ENCODE measurements at places on chromosomes 5 and 9.

- DNase-seq, result no peak
Observed at GRCh38 chr5:36689225-36689624, 82.8 kb downstream of the SLC1A3 start.

GRCh38 chr5:106522296-106522695, 1148.4 kb downstream of the EFNA5 start:
- no peak for DNase-seq

DNA sequence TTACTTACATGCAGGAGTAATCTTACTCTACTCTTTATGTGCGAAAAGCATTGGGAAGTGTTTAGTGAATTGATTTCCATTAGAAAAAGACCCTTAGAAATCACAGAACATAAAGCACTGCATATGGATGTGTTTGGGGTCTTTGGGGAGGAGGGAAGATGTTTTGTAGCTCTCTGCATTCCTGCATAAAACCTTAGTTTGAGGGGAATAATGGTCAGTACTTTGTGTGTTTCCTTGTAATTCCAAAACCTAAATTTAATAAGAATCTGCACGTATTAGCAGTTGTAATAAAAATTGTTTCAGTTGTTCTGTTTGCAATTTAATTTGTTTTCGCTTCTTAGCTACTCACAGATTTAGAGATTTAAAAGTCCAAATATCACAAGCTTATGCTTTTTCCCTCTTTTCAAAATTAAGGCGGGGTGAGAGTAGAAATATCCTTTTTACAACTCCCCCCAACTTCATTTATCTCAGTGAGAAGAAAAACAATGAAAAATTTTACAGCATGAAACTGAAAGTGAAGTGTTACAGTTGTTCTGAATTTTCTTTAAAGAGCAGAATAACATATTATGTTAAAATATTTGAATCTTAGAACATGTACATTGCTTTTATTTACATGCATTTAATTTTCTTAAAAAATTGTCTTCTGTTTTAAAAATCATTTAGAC, 143.8 kb downstream of the SMARCA2 start:
- no peak for DNase-seq

DNA sequence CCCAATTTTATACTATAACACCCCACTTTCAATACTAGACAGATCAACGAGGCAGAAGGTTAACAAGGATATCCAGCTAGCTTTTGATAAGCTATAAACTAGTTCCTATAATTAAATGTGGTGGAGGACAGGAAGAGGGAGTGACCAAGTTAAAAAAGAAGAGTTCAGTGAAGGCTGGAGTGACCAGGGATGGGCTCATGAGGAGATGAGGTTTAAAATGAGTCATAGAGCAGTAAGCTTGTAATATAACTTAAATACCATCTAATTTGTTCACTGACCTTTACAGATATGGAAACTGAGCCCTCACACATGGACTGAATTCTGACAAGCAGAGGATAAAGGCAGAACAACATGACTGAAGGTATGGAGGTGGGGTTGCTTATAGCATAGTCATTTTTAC, 284.5 kb downstream of the SPATA31D1 start:
- no peak for DNase-seq

DNA sequence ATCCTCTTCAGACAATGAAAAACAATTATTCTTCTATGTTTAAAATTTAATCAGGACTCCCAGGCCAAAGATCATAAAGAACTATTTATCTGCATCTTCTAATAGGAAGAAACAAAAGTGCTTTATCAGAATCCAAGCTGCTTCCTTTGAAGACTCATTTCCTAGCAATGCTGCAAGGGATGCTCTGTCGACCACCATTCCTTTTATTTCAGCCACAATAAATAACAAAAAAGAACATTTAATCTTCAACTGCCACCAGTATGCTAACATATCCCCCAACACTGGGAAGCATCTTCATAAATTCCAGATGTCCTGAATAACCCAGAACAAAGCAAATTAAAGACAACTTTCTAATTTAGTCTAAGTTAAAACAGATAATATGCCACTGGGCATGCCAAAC, 68.7 kb downstream of the PKD2L2 start:
- DNase-seq, result no peak

GRCh38 chr5:116242343-116242742, 157.5 kb downstream of the COMMD10 start:
- DNase-seq, result no peak

DNA sequence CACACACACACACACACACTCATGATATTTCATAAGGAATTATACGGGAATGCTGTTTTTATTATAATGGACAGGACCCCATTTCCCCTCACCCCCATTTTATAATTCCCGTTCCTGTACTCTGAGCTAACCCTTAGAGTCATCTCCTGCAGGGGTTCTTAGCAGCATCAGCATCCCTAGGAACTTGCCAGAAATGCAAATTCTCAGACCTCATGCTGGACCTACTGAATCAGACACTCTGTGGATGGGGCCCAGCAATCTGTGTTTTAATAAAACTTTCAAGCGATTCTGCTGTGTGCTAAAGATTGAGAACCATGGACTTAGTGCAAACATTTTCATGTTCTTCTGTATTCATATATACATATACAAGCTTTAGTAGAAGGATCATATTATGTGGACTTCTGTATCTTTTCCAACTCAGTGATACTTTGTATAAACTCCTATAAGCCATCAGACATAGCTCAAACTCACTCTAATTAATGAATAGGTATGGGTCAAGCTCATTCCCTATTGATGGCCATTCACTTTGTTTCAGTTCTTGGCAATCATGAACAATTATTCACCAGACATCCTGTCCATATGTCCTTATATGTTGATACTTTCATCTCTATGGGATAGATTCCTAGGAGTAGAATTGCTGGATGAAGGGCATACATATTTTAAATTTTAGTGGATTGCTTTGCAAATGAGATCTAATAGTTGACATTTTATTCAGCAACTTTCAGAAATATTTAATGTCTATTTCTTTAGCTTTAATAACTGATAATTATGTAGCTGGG, 65.5 kb downstream of the ARHGEF28 start:
- no peak for DNase-seq

DNA sequence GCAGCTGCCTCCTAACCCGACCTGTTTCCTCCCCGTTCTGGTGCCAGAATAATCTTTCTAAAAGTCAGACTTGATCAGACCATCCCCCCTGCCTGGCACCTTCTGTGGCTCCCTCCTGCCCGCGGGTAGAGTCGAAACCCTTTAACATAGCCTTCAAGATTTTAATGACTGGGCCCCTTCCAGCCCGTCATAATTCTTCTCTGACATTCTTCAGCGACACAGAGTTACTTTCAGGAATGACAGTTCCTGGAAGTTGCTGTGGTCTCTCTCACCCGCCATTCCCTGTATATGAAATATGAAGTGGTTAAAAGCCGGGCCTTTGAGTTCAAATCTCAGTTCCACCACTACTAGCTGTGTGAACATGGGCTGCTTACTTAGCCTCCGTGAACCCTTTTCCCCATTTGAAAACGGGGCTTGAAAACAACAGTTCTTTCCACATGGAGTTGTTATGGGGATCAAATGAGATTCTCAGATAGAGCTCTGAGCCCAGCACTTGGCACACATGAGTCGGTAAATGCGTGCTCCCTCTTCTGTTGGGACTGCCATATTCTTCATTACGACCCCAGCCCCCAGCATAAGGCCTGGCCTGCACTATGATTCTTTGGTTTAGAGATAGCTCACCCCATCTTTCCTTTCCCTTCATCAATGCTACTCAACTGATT, 737 bp downstream of the NANS start:
- DNase-seq, result no peak

- no peak for DNase-seq
Observed at GRCh38 chr5:39352170-39352569, 12.1 kb downstream of the C9 start.

GRCh38 chr5:139808481-139809330, 13.1 kb downstream of the PSD2 start:
- DNase-seq, result no peak

- DNase-seq, result no peak
Observed at GRCh38 chr9:131237291-131237690, 39.0 kb downstream of the FAM78A start.

DNA sequence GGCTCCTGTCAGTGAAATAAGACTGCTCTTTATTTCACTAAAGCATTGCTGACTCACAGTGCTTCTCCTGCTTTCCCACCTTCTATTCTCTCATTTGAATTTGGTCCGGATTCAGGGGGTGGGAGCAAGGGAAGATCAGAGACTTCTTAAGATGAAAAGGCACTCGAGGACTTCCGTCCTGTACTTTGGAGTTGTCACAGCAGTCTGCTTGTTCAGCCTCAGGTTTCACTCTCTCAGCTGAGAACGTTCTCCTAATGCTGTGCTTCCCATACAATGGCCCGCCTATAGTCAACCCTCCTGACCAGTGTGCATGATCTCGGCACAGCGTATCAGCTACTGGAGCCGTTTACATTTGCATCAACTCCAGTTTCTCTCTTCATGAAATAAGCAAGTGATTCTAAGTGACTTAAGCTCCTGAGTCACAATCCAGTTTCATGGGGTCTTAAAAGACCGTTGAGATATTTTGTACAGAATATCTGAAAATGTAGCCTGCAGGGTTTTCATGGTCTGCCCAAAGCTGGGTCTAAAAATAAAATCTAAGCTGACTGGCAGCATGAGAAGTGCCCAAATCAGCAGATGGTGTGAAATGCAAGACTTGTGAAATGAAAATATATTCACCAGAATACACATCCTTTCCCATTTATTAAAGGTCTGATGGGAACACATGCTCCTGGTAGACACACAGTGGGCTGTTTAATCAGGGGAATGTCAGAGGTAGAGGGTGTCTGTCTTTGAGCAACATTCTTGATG, 145.0 kb downstream of the ADCY2 start:
- DNase-seq, result no peak

DNA sequence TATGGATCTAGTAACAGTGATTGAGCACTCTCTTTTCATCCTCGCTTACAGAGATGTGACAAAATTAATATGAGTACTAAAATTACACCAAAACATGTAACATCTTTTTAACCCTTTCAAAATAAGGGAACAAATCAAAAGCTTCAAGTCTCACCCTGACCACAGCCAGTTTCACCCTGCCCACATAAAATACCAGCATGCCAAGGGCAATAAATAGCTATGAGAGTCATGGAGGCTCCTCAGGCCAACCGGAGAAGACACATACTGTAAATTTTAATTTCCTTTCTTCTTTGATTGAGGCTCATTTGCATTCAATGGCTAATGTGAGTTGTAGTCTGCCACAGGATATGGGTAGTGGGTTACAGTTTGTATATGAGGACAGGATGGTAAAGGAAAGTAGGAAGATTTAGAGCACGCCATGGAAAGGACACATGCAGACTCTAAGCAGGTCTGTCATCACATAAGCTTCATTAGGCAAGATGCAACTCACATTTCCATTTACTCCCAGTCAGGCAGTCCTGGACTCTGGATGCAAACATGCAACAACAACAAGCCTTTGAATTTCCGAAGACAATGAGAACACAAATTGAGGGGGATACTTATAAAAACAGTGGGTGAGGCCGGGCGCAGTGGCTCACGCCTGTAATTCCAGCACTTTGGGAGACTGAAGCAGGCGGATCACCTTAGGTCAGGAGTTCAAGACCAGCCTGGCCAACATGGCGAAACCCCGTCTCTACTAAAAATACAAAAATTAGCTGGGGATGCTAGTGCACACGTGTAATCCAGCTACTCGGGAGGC, 11.3 kb downstream of the IL4 start:
- DNase-seq, result no peak

All from activated T-cell treated with anti-CD3 and anti-CD28 coated beads, Interleukin-2, amount 50 U/mL, for 4 hours (primary cell).